Body of pancreas (tissue), 4 donors: ENCODE measurements at places on chromosomes 7 and 10. TPM values are rescaled to one million over a fixed set of nuclear protein-coding genes. Genes with fewer than 3 reads are reported as not detected.
A peak's percentile ranks its signal among the peaks of the same experiment; 100 is the strongest.

HHEX gene
- total RNA-seq: 37.9 TPM

DNA sequence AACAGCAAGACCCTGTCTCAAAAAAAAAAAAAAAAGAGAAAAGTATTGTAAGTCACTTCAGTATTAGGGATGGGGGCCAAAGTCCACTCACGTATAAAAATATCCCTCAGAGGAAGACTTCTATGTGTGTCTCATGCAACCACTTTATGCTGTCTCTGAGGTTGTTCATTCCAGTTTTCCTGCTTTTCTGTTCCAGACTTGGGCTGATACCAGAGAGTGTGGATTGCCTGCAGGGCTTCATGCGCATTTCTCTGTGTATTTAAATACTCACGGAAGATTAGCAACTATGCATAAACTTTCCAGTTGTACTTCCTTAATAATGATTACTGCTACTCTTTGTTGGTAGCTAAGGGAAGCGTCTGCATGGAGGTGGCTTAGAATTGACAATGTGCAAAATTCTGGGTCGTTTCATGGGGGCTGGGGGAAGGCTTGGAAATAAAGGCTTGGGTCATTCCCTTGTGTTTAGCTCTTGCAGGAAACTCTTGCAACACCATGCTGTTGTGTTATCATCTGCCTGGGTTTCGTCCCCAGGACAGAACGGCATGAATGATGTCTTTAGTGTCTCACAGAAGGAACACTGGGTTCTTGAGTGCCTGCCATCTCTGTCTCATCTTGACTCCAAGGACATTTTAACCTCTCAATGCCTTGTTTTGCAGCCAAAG, 54.1 kb downstream of the KIAA1217 start:
- DNase-seq: peak; percentile 59
- no peaks in the 10 kb centered on the region for H3K27me3 ChIP-seq
- H3K27ac ChIP-seq: no peak overlapping the region
- peaks cover 12% of the 10 kb centered on the region for H3K4me1 ChIP-seq
- H3K36me3 ChIP-seq: no peaks in the 10 kb centered on the region

GRCh38 chr7:99453105-99453504, 12.9 kb downstream of the ATP5MF start:
- DNase-seq: no peak
- H3K27ac ChIP-seq: no peak overlapping the region
- no peak overlapping the region for H3K4me3 ChIP-seq
- H3K27me3 ChIP-seq: no peaks in the 10 kb centered on the region
- H3K36me3 ChIP-seq: peaks cover 23% of the 10 kb centered on the region
- H3K4me1 ChIP-seq: no peaks in the 10 kb centered on the region

SPDYE1 gene
- not detected for total RNA-seq

- H3K4me1 ChIP-seq: no peaks in the 10 kb centered on the region
- no peaks in the 10 kb centered on the region for H3K36me3 ChIP-seq
- no peak for DNase-seq
- no peak overlapping the region for H3K4me3 ChIP-seq
- no peaks in the 10 kb centered on the region for H3K27me3 ChIP-seq
Observed at GRCh38 chr10:128689667-128690066, 563.4 kb upstream of the MKI67 start.

- H3K4me3 ChIP-seq: no peak overlapping the region
- H3K4me1 ChIP-seq: no peaks in the 10 kb centered on the region
- H3K27me3 ChIP-seq: no peaks in the 10 kb centered on the region
- no peaks in the 10 kb centered on the region for H3K36me3 ChIP-seq
- no peak overlapping the region for H3K27ac ChIP-seq
Observed at GRCh38 chr7:133510326-133511055, 257.6 kb downstream of the EXOC4 start.

GRCh38 chr10:30182191-30183054, 123.0 kb upstream of the JCAD start:
- peak overlapping the region; percentile 51 for H3K27ac ChIP-seq
- peak; percentile 23 for DNase-seq
- no peak overlapping the region for H3K4me3 ChIP-seq
- H3K4me1 ChIP-seq: peaks cover 5% of the 10 kb centered on the region

DNA sequence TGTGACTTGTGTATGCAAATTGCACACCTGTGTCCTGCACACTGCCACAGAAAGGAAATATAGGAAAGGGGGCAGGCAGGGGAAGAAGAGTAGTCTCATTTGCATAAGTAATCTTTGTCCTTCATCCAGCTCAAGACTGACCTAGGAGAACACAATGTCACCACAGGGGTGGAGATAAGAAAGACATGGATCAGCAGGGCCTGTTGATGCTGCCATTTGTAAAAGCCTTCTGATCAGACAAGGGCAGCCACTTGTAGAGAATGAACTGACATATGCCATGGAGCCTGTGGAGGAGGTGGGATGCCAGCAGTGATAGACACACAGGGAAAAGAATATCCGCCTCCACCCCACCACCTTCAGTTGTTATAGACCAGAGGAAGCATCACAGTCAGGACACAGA, 528.9 kb downstream of the HTR7 start:
- no peaks in the 10 kb centered on the region for H3K36me3 ChIP-seq
- H3K27me3 ChIP-seq: no peaks in the 10 kb centered on the region
- H3K4me1 ChIP-seq: no peaks in the 10 kb centered on the region
- H3K27ac ChIP-seq: no peak overlapping the region
- DNase-seq: no peak
- H3K4me3 ChIP-seq: no peak overlapping the region

- H3K27ac ChIP-seq: peak overlapping the region; percentile 37
- H3K27me3 ChIP-seq: no peaks in the 10 kb centered on the region
- H3K36me3 ChIP-seq: no peaks in the 10 kb centered on the region
- H3K4me1 ChIP-seq: peaks cover 10% of the 10 kb centered on the region
- DNase-seq: no peak
Observed at GRCh38 chr10:79434821-79435251, 10.6 kb downstream of the ZCCHC24 start.

- H3K27me3 ChIP-seq: no peaks in the 10 kb centered on the region
- H3K4me1 ChIP-seq: no peaks in the 10 kb centered on the region
- no peak overlapping the region for H3K27ac ChIP-seq
- no peak overlapping the region for H3K4me3 ChIP-seq
- no peaks in the 10 kb centered on the region for H3K36me3 ChIP-seq
Observed at GRCh38 chr7:53272081-53272480, 236.6 kb downstream of the POM121L12 start.

- no peak overlapping the region for H3K4me3 ChIP-seq
- H3K27ac ChIP-seq: no peak overlapping the region
- DNase-seq: peak; percentile 10
- H3K27me3 ChIP-seq: no peaks in the 10 kb centered on the region
Observed at GRCh38 chr10:16910793-16911164, 93.6 kb upstream of the RSU1 start.

- no peaks in the 10 kb centered on the region for H3K4me1 ChIP-seq
- no peaks in the 10 kb centered on the region for H3K36me3 ChIP-seq
- H3K4me3 ChIP-seq: no peak overlapping the region
- DNase-seq: no peak
Observed at GRCh38 chr7:21304808-21305375, 123.0 kb upstream of the SP4 start.

DNA sequence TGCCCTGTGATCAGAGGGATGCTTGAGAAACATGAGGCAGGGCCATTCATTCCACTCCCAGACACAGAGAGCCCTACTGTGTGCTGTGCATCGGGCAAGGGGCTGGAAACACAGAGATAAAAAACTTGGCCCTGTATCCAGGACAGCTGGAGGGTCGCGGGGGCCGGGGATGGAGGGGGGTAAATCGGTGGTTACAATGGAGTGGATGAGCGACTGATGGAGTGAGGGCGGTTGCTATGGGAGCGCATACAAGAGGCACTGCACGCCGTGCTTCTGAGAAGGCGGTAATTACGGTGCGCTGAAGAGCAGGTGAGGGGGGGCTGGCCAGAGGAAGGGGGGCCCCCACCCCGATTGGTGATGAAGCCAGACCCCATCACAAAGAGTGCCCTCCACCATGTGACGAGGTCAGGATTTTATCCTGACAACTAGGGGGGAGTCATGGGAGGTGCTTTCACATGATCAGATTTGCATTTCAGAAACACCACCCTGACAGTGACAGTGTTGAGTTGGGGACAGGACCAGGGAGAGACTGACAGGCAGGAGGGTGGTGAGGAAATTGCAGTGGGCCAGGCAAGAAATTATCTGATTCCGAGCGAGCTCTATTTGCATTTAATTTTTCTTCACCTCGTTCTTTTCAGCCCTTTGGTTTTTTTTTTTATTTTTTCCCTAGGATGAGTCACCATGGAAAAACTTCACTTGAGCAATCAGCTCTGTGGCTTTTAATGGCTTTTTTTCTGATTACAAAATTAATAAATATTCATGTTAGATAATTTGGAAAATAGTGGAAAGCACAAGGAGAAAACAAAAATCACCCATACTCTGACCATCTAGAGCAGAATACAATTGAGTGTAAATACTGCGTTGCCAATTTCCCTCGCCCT, 7.8 kb downstream of the CPA5 start:
- DNase-seq: no peak
- no peaks in the 10 kb centered on the region for H3K36me3 ChIP-seq
- peaks cover 14% of the 10 kb centered on the region for H3K4me1 ChIP-seq
- no peak overlapping the region for H3K4me3 ChIP-seq
- peak overlapping the region; percentile 26 for H3K27ac ChIP-seq
- H3K27me3 ChIP-seq: no peaks in the 10 kb centered on the region

TMEM213 gene
- not detected for total RNA-seq

VKORC1L1 gene
- total RNA-seq: 18.8 TPM

- DNase-seq: peak; percentile 20
- H3K27ac ChIP-seq: no peak overlapping the region
- no peaks in the 10 kb centered on the region for H3K27me3 ChIP-seq
Observed at GRCh38 chr10:62815381-62816075, 638 bp downstream of the EGR2 start.

DNA sequence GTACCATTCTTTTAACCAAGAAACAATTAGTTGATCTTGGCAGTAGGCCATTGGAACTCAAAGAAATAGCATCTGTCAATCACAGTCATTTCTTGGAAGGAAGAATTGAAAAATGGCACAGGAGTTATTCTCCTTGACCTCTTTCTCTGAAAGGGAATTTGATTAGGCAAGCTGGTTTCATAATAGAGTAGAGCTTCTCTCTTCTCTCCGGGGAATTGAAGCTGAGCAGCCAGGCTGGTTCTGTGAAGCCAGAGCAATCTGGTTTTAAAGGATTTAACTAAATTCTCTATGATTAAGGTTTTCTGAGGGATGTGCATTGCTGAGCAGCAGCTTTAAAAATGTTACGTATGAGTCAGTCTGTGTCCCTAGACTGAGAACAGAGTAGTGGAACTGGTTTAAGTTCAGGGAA, 70.2 kb downstream of the AHCYL2 start:
- no peaks in the 10 kb centered on the region for H3K27me3 ChIP-seq
- no peak for DNase-seq
- peaks cover 18% of the 10 kb centered on the region for H3K4me1 ChIP-seq
- H3K36me3 ChIP-seq: no peaks in the 10 kb centered on the region

- no peaks in the 10 kb centered on the region for H3K27me3 ChIP-seq
- no peaks in the 10 kb centered on the region for H3K36me3 ChIP-seq
- peaks cover 23% of the 10 kb centered on the region for H3K4me1 ChIP-seq
- peak overlapping the region; percentile 89 for H3K27ac ChIP-seq
- peak overlapping the region; percentile 73 for H3K4me3 ChIP-seq
- peak; percentile 35 for DNase-seq
Observed at GRCh38 chr7:7641129-7641663, 644 bp downstream of the UMAD1 start.

GRCh38 chr10:124014416-124015154, 78.8 kb downstream of the CHST15 start:
- H3K36me3 ChIP-seq: no peaks in the 10 kb centered on the region
- no peak for DNase-seq
- H3K27me3 ChIP-seq: no peaks in the 10 kb centered on the region
- no peak overlapping the region for H3K4me3 ChIP-seq

DNA sequence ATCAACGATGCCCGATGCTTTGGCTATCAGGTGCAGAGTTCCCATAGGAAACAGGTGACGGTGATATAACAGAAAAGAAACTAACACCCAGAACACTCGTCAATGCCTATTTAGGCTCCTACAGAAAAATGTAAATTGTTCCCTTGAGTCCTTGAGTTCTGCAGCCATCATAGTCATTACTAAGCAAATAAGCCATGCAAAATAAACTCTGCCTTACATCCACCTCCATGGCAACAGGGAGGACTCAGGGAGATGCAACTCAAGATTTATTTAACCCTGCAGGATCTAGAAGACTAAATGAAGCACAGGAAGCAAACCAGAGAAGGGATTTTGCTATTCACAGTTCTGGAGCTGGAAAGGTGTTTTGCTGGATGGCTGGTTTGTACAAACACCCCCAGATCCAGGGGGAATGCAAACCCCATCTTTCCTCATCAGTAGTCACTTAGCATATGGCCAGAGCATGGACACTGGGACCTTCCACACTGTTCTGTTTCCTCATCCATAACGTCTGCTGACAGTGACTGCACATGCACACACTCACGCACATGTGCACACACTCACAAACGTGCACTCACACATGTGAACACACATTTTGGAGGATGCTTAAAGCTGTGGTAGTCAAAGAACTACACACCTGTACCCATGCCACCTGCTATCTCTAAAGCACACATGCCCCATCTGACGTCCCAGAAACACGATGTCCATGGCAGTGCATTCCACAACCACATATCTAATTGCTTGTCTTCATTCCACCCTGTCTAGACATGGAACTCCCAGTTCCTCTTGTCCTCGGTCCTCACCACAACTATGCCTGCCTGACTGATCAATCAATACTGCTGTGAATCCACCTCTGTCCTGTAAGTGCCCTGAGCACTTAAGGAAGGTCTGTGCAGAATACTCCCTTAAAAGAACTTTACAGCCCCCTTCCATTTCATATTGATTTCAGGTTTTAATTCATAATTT, 178.2 kb downstream of the COBL start:
- no peak for DNase-seq
- no peaks in the 10 kb centered on the region for H3K36me3 ChIP-seq
- no peak overlapping the region for H3K27ac ChIP-seq
- no peak overlapping the region for H3K4me3 ChIP-seq
- no peaks in the 10 kb centered on the region for H3K27me3 ChIP-seq

DNA sequence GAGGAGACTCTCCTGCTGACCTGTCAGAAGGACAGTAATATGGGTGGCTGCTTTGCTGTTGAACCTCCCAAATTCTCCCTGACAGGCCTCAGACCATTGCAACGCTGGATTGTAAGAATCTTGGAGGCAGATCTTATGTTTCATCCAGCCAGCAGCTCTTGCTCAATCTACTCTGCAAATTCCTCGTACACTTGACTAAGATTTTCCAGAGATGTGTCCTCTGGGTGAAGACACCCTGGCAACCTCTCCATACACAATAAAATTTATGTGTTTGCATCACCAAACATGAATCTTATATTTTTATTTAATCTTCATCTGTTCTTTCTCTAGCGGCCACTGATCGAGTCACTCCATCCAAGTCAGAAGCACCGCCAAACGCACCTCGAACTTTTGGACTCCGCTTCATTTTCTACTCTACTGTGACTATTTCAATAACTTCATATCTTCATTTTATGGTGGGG, 623.1 kb downstream of the ACTR3B start:
- peaks cover 4% of the 10 kb centered on the region for H3K4me1 ChIP-seq
- no peaks in the 10 kb centered on the region for H3K36me3 ChIP-seq
- no peaks in the 10 kb centered on the region for H3K27me3 ChIP-seq
- no peak for DNase-seq
- H3K27ac ChIP-seq: no peak overlapping the region

- no peak for DNase-seq
- H3K27me3 ChIP-seq: no peaks in the 10 kb centered on the region
- H3K27ac ChIP-seq: no peak overlapping the region
- H3K4me3 ChIP-seq: no peak overlapping the region
Observed at GRCh38 chr7:77269360-77270093, 69.9 kb upstream of the FGL2 start.

PTPN20 gene
- total RNA-seq: 4.4 TPM

C10orf53 gene
- not detected for total RNA-seq
